ENCODE measurements at places on chromosomes 5 and 9.

DNA sequence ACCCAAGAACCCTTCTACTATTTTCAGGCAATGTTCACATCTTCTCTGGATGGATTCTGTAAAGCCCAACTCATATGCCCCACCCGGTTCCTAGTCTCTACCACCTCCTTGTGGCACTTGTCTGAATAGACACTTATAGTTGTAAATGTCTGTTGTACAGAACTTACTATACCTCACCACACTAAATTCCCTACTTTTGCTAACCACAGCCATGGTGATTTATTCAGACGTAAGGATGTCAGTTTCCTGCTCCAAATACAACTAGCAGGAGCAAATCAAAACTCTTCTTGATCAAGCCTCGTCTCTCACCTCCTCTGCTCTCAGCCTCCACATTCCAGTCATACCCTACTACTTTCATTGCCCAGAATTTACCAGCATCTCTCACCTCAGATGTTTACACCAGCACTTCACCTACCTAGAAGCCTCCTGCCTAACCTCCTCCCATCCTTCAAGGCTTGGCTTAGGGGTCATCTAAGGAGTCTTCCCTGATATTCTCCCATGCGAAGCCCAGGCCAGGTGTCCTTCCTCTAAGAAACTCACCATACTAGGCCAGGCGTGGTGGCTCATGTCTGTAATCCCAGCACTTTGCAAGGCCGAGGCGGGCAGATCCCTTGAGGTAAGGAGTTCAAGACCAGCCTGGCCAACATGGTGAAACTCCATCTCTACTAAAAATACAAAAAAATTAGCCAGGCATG, 75.5 kb downstream of the MAPKAP1 start:
- DNase-seq = no peak

DNA sequence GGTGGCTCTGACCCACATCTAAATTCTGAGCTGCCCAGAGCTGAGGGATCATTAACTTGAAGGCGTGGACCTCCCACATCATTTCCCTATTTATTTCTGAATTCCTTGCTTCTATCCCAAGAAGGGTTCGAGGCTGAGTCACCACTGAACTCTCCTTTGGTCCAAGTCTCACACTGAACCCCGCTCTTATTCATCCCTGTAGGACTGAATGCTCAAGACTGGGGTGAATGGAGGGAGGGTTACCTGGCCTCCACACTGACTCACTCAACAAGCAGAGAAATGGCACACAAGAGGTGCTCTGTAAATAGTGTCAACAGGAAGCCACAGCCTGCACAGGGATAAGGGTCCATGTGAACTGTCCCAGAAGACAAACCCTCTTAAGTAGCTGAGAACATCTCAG, 79.1 kb upstream of the FSTL4 start:
- DNase-seq = no peak

DNA sequence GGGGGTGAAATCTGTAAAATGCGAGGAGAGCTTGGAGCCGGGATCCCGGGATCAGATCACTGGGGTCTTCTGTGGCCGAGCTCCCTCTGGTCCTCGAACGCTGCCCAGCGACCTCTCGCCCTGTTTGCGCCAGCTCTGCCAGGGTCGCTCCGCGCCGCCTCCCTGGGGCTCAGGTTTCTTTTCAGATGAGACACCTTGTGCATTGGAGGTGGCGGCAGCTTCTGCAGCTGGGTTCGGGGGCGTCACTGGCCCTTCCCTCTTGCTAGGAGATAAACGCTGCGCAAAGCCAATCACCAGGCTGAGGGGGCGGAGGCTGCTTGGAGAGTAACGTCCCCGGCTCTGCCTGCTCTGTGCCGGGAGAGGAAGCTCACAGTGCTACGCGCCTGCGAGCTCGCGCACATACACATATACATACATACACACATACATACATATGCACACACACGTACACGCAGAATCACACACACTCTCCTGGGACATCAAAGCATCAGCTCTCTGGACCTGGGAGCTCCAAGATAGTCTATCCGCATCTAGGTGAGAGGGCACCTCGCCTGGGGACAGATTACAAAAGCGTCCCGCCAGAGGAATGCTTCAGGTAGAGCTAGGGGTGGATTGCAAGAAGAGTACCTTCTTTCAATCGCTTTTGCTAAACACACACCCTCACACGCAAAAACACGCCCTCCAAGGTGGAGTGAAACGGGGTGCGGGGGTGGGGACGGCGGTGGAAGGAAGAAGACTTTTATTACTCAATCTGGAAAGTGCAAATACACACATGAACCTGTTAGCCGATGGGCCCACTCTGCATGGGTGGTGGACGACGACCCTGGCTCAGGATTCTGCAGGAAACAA, at the start of gene ST8SIA4:
Gene ST8SIA4, minus strand, starts transcription at position 244 of the 849 bp plus-strand sequence. CDS start 327 bp downstream, outside the sequence.
- peak; percentile 83 for DNase-seq

DNA sequence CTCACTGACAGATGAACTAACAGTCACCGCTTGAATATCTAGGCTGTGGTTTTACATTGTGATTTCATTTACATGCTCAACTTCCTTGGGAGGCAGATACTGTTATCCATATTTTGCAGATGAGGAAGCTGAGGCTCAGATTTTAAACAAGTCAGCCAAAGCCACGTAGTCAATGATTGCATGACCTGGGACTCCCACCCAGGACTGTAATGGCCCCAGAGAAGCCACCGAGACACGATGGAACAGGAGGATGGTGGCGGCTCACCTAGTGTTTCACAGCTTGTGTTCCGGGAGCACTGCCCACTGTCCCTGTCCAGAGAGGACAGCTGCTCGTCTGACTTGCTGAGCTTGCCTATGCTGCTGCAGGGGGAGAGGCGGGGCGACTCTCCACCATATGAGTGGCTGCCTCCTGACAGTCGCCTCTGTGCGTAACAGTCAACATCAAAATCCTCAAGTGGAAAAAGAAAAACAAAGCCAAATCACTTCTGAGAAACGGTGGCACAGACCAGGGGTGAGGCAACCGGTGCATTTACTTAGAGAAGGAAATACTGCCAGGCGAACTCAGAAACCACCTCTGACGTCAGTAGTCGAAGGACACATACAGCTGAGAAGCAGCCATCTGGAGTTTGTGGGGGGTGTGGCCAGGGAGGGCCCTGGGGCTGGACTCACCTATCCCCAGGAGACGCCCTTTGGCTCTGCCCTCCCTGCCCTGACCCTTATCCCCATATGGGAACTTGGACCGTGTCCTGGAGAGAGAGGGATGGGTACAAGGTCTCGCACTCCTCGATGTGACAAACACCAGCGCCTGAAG, 82.5 kb downstream of the PRRT1B start:
- peak; percentile 27 for DNase-seq

DNA sequence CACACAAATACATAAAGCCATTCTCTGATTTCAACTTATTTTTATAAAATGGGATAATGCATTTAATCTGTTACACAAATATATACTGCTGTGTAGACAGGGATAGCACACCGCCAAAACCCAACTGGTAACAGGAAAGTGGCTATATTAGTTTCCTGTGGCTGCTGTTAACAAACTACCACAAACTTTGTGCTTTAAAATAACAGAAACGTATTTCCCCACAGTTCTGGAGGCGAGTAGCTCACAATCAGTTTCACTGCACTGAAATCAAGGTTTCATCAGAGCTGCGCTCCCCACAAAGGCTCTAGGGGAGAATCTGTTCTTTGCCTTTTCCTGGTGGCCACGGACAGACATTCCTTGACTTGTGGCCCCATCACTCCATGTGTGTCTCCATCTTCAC, 94.0 kb downstream of the MLLT3 start:
- no peak for DNase-seq

GRCh38 chr5:111562561-111562960, 50.2 kb upstream of the STARD4 start:
- DNase-seq = no peak

DNA sequence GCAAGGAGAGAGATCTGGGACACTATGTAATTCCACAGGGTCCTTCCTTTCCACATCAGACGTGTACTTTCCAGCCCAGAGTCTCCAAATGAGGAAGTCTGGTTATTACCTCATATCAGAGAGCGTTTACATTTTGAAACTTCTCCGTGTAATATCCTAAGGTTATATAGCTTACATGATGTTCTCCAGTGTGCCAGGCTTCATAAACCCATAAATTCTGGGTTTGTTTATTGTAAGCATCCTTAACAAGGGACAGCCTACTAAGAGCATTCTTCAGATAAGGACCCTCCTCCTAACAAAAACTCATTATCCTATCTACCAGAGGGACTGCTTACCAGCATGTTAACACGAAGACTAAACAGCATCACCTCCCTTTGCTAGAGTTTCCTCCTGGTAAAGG, 17.9 kb downstream of the SRFBP1 start:
- DNase-seq = no peak

GRCh38 chr9:116980582-116981120, 293.5 kb downstream of the TRIM32 start:
- DNase-seq = no peak

DNA sequence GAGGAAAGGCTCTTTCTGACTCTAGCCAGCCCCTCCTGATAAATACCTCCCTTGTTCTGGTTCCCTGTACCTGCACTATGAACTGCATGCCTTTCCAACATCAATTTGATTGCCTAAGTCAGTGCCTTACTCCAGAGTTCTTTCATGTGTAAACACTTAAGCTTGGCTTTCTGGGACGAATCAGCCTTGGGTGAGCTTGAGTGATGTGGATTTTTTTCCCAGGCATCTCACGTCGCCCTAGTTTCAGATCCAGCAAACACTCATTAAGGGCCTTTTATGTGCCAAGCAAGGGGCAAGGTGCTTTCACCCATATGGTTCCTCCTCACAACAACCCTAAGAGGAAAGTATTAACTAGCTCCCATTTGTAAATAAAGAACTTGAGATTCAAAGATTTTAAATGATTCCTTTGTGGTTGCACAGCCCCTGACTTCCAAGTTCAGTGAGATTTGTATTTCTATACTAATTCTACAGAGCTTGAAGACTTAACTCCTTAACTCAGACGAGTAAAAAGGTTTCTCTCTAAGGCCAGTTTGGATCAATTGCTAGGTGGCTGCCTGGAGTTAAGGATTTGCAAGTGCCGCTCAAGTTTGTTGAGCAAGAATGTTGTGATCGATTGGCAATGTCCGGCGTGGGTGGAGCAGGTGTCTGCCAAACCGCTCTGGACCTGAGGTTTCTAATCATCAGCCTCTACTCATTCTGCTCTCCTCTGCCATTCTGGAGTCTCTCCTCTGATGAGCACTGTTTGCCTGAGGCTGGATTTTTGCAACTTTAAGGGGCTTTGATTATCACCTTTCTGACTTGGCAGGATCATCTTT, 20.2 kb upstream of the TJP2 start:
- DNase-seq = no peak

GRCh38 chr9:87734106-87734505, 8.2 kb downstream of the CTSL start:
- DNase-seq = no peak
